Calu3 (cell line): ENCODE measurements at places on chromosomes 1 and 21. TPM values are rescaled to one million over a fixed set of nuclear protein-coding genes. Genes with fewer than 3 reads are reported as not detected.

Gene KCNA10
- total RNA-seq: not detected in 2 replicates

DNA sequence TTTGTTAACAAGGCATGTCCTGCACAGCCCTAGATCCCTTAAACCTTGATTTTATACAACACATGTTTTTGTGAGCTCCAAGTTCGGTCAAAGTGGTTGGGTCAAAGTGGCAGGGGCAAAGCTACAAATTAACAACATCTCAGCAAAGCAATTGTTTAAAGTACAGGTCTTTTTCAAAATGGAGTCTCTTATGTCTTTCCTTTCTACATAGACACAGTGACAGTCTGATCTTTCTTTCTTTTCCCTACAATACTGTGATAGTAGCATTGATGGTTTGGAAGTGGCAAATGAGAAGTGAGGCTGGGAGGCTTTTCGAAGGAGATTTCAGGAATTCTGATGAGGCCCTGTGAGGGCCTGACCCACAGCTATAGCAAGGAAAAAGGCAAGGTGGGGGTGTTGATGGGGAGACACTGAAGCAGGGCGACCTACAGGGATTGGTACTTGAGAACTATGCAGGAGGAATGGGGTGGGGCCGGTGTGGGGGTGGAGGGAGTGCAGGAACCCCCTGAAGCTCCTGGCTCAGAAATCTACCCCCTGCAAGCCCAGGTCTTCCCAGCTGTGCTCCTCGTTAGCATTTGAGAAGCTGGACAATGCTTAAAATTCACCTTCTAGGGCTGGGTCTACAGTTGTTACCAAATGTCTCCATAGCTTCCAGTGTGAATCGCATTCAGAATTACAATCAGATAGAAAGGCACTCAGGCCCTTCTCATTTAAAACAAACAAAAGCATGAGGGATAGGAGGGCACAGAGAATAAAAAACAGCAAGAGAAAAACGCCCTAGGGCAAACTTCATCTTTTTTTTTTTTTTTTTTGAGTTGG is 102.6 kb upstream of the PPM1J start:
- no peak for DNase-seq

DNA sequence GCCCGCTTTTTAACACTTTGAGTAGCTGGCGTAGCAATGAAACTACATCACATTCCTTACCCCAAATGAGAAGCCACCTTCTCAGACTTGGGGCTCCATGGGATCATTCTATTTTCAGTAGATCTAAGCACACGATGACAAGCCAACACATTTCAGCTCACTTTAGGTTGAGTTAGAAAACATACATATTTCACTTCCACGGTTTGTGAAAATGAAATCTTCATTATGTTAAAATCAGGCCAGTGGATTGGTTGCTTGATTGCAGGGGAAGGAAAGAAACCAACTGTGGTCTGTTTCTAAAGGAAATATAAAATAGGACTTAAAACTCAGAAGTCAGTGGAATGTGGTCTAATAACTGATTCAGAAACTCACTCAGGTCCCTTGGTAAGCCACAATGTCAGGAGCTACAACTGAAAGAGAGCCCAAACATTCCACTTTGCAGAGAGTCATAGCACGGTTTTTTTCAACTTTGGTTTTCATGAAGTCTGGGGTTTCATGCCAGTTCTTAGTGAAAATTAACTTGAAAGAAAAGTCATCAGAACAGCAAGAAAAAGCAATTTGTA is 82.3 kb upstream of the TIAM1 start:
- DNase-seq: no peak

Gene RGL1
- total RNA-seq: 2.7 and 4.8 TPM in 2 replicates

Gene LRRC7
- 0.14 and 0.47 TPM in 2 replicates for total RNA-seq

GRCh38 chr21:35189077-35189863 is 140.2 kb upstream of the RUNX1 start:
- DNase-seq: no peak

DNA sequence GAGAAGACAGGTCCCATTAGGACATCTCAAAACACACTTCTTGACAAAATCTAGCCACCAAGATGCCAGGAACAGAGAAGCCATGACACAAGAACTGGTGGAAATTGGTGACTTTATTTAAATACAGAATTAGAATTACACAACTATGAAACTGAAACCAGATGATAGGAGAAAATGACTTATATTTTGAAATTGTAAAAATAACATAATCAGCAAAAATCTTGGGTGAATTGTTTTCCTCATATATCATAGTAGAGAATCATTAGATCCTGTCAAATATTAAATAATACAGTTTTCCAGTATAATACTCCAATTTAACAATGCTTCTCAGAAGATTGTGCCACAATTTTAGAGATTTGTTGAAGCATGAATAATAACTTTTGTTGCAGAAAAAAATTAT is 81.5 kb upstream of the MROH9 start:
- no peak for DNase-seq

DNA sequence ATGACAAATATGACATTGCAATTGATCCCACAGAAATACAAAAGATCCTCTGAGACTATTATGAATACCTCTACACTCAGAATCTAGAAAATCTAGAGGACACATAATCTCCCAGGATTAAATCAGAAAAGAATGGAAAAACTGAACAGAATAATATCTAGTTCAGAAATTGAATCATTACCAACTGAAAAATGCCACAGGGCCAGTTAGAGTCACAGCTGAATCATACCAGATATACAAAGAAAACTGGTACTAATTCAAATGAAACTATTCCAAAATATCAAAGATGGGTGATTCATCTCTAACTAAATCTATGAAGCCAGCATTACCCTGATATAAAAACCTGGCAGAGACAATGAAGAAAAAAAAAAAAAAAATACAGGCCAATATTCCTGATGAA is 149.3 kb downstream of the BRINP3 start:
- no peak for DNase-seq

DNA sequence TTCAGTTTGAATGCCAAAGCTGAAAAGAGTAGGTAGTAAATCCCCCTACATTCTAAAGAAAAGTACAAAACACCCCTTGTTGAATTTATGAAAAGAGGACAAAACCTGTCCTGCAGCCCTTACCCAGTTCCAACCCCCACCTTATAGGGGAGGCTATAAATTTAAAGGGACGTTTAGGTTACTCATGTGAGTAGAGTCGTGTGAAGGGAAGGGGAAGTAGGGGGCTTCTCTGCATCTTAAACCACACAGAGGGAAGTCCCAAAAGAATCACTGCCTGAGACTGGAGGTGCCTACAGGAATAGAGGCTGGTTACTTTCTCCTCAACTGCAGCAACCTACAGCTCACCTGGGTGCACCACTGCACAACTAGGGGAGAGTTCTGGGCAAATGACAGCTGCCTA is 36.7 kb upstream of the KIRREL1 start:
- DNase-seq: no peak

GRCh38 chr1:182335771-182336566 is 55.6 kb downstream of the GLUL start:
- DNase-seq: no peak

- DNase-seq: no peak
Observed at GRCh38 chr1:203025686-203026030, 633 bp upstream of the PPFIA4 start.
